NCI-H2107 (cell line): ENCODE measurements at places on chromosomes 1 and 21.

GRCh38 chr1:66464351-66464750 lies 69.6 kb upstream of the SGIP1 start:
- DNase-seq: no peak

GRCh38 chr1:56901716-56902115 lies 47.1 kb downstream of the C8A start:
- DNase-seq: no peak

DNA sequence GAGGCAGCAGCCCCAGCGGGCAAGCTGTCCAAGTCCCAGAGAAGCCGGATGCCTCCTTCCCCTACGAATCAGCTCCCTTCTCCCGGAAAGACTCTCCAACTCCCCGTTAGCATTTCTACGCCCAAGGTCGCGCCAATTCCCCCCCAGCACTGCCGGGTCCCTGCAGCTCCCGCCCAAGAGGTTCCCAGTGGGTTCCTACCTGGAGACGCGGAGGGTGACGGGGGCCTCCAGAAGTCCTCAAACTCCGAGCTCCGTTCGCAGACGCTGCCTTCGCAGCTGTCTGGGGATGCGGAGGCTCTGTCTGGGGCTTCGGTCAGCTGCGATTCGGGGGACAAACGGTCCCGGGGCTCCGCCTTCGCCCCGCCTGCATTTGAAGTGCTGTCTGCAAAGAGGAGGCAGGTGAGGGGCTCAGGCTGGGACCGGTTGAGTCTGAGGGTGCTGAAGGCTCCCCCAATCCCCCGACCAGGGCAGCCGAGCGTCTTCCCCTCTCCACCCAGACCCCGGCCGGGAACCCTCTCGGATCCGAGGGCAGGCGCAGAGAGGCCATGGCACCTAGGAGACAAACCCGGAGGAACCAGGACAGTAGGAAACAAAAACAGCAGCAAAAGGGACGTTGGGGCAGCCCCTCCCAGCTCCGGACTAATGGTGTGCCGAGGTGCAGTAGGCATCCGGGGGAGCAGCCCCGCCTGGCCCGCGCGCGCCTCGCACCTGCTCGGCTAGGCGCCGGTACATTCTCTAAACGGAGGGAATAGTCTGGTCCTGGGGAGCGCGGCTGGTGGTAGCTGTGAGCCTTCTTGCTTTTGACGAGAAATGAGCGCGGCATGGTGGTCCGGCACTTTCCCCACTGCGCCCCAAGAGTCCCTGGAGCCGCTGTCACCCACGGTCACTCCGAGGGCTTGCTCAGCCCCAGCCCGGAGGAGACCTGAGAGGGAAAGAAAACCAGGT lies 3.8 kb downstream of the GFI1 start:
- peak; percentile 45 for DNase-seq

DNA sequence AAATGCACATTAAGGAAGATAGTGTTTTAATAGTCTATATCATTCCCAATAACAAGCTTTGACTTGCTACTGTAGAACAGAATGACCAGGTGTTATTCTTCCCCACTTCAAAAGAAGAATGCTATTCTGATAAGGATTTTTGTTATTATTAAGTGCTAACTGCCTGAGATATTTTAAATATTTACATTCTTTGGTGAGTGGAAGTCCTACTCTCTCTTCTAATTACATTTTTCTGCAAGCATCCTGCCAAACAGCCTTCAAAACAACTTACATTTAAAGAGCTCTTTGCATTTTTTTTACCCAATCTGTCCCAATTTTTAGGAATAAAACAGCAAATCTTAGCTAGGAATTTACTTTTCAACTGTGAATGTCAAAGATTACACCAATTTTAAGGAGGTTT lies 23.5 kb upstream of the SYDE2 start:
- no peak for DNase-seq

GRCh38 chr1:62138029-62138428 lies 56.6 kb upstream of the L1TD1 start:
- DNase-seq: no peak

- no peak for DNase-seq
Measured at GRCh38 chr1:33346533-33346926, 25.6 kb upstream of the A3GALT2 start.

DNA sequence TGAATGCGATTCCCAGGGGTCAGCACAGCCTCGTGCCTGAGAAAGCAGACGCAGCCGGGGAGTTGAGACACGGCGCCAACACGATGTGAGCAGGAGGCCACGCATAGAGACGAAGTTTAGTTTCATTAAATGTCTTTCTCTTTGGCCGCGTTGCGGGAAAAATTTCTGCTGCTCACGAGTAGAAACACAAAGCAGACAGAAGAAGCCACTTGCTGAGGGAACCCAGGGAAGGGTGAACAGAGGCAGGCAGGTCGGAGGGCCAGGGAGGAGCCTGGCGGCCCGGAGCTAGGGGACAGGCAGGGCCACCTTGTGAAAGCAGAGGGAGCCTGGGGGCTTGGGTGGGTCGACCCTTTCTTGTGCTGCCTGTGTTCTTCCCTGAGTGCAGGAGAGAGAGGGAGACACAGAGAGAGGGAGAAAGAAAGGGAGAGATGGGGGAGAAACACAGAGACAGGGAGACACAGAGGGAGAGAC lies 33.2 kb downstream of the POFUT2 start:
- DNase-seq: no peak

DNA sequence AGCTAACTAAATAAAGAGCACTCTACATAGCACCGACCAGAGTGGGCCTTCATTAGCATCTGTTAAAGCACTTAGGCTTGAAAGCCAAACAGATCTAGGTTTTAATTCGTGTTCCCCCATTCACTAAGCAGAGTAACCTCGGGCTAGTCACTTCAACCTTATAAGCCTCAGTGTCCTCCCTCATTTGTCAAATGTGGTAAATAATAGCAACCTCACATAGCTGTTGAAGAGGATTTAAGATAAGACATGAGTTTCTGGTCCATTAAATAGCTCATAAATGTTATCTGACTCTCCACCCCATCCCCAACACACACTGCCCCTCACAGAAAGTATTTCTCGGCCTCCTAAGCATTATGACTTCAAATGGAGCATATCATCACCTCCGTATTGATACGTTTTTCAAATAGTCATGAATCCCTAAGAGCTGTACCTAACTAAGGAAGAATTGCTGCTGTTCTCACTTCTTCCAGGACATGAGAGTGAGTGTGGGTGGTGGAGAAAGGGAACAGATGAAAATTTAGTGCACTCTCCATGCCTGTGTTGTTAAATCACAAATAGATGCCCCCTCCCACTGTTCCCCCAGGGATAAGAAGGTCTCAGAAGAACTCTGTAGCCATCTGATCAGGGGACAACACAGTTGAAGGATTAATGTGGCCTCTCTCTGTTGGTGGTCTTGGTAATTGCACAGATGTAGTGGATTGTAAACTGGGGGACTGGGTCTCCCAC lies 47.6 kb downstream of the PLPP3 start:
- DNase-seq: no peak

DNA sequence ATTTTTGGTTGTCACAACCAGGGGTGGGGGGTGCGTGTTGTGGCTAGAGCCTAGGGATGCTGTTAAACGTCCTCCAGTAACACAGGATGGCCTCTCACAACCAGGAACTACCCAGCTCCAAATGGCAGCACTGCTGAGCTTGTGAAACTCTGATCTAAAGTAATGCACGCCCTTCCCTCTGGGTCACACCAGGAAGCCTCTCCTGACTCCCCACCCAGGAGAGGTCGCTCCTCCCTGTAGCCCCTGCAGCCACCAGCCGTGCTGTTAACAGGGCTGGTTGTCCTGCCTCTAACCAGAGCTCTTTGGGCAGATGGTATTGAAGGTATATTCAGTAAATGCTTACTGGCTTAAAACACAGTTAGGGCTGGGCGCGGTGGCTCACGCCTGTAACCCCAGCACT lies 73.2 kb downstream of the NKAIN1 start:
- no peak for DNase-seq

DNA sequence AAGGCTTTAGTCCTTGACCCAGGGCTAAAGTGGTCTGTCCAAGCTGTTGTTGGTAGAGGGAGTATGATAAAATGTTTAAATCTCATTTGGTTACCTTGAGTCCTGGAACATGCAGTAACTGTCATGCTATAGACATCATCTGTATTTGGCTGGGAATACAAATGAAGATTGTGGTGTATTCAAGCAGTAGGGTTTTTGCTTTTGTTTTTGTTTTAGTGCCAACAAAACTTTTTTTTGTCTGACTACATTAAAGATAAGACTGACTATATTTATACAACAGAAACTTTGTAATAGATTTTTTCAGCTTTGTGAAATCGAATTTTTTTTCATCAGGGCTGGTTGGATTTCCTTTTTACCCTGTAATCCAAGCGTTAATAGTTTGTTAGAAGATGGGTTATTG lies 7.4 kb upstream of the SARS1 start:
- no peak for DNase-seq

DNA sequence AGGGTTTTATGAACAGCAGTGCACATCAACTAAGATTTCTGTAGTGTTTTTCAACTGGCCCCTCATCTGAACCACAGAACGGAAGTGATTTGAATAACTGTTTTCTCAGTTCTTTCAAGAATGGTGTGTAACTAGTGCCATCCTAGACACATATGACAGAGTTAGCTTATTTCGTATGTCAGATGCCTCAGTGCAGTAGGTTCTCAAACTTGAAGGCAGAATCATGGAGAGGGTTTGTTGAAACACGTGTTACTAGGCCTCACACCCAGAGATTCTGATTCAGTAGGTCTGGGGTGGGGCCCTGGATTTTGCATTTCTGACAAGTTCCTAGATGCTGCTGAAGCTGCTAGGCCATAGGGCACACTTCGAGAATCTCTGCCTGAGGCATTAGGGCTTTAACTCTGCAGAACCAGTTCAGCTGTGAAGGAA lies 49.0 kb downstream of the SCCPDH start:
- no peak for DNase-seq

- no peak for DNase-seq
Measured at GRCh38 chr1:20426923-20427322, 59.1 kb downstream of the CAMK2N1 start.

DNA sequence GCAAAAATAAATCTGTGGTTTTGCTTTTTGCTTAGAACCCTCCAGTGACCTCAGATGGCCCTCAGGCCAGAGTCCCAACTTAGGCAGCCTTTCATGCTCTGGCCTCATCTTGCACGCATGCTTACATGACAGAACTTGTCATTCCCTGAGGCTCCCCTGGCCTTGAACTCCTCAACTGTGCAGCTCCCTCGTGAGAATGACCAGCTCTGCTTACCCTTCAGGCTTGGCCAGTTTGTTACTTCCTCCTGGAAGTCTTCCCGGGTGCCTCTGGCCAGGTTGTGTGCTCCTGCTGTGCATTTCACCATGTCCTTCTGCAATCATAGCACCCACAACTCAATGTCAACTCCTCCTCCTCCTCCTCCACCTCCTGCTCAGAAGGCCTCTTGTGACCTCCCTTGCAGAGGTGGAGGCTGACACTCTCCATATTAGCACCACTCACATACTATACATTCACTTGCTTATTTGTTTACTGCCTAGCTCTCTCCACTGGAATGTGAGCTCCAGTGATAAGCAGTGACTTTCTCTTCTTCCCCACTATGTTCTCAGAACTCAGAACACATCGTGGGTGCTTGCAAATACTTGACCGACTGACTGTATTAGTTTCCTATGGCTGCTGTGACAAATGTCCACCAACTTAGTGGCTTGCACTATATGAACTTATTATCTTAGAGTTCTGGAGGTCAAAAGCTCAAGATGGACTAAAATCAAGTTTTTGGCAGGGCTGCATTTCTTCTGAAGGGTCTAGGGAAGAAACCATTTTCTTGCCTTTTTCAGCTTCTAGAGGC lies 41.9 kb downstream of the RCSD1 start:
- no peak for DNase-seq

- DNase-seq: no peak
Measured at GRCh38 chr1:29793653-29794348, 557.5 kb downstream of the PTPRU start.

DNA sequence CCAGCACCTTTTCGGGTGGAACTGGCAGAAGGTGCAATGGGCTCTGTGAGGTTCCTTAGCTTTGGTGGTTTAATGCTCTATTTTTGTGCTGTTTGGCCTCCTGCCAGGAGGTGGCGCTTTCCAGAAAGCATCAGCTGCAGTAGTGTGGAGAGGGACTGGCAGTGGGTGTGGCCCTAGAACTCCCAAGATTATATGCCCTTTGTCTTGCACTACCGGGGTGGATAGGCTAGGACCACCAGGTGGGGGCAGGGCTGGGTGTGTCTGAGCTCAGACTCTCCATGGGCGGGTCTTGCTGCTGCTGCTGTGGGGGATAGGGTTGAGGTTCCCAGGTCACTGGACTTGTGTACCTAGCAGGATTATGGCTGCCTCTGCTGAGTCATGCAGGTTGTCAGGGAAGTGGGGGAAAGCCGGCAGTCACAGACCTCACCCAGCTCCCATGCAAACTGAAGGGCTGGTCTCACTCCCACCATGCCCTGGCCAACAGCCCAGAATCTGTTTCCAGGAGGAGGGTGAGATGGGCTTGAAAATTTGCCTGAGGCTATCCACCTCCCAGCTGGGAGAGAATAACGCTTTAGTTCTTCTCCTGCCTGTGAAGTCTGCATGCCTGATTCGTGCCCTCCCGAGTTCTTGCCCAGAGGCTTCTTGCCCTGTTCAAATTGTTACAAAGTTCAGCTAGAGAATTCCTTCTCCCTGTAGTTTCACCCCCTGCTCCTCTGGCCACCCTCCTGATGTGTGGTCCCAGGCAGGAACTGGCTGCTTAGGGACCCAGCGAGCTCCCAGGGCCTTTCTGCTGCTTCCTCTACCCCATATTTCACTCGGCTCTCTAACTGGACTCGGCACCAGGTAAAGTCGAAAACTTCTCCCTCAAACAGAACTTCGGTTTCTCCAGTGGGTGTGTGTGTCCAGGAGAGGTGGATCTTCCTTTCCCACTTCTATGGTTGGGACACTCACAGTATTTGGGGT lies 76.5 kb upstream of the BTG3 start:
- peak; percentile 63 for DNase-seq

- no peak for DNase-seq
Measured at GRCh38 chr21:21010698-21011097, 12.5 kb downstream of the NCAM2 start.

DNA sequence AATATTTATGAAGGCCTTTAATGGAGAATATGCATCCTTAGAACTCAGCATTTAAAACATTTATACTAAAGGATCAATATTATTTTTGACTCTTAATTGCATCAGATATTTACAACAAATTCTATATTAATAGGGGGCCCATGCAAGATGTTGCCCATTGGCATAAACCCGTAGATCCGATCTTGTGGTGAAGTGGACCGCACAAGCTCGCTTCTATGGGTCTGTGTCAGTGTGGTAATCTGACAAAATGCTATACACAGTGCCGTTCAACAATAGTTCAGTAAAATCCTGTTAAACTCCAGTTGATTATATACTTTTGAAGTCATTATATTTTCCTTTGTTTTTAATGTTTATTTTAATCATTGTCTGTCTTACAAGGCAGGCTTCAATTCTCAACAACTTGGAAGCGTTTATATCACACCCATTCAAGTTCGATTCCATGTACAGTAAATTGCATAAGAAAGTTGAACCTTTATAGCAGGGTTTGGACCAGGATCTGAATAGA lies 809.2 kb downstream of the USP25 start:
- DNase-seq: no peak

DNA sequence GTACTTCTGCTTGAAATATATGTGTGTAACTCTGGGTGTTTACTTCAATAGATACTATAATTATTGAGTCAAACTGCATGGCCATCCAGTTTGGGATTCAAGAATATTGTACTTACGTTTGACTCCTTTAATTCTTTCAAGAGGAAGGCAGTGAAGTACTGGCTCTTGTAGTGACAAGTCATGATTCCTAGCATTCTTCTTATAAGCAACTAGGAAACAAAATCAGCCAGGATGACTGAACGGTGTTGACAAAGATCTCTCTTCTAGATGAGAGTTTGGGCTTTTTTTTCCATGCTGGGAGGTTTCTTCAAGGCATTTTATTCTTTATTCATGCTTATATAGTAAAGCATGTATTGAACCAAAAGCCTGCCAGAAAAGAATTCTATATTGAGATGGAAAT lies 58.3 kb downstream of the CLEC20A start:
- no peak for DNase-seq
